Pancreas (tissue), 10 donors: ENCODE measurements at places on chromosomes 12 and 14. TPM values are rescaled to one million over a fixed set of nuclear protein-coding genes. Genes with fewer than 3 reads are reported as not detected.

Gene PRB2
- not detected for total RNA-seq

Gene CYP46A1
- 1.6 TPM for total RNA-seq

Gene C14orf132
- total RNA-seq, result 3.0 TPM

Gene VDR
- 5.5 TPM for total RNA-seq

Gene STAB2
- total RNA-seq, result under 0.01 TPM

Gene C12orf54
- not detected for total RNA-seq

Gene KLHL33
- 0.34 TPM for total RNA-seq

Gene CLEC2B
- total RNA-seq, result 1.2 TPM

Gene PTHLH
- total RNA-seq, result 0.09 TPM

Gene CD4
- 9.1 TPM for total RNA-seq

Gene POTEM
- not detected for total RNA-seq

Gene SDSL
- total RNA-seq, result 11.2 TPM

Gene MYF6
- not detected for total RNA-seq

Gene GYS2
- total RNA-seq, result not detected
